NCI-H526 (cell line): ENCODE measurements at places on chromosomes 2 and 18.

GRCh38 chr2:128457006-128457604, 138.4 kb upstream of the HS6ST1 start:
- no peak for DNase-seq

GRCh38 chr2:230042195-230042594, 26.5 kb downstream of the SLC16A14 start:
- no peak for DNase-seq

DNA sequence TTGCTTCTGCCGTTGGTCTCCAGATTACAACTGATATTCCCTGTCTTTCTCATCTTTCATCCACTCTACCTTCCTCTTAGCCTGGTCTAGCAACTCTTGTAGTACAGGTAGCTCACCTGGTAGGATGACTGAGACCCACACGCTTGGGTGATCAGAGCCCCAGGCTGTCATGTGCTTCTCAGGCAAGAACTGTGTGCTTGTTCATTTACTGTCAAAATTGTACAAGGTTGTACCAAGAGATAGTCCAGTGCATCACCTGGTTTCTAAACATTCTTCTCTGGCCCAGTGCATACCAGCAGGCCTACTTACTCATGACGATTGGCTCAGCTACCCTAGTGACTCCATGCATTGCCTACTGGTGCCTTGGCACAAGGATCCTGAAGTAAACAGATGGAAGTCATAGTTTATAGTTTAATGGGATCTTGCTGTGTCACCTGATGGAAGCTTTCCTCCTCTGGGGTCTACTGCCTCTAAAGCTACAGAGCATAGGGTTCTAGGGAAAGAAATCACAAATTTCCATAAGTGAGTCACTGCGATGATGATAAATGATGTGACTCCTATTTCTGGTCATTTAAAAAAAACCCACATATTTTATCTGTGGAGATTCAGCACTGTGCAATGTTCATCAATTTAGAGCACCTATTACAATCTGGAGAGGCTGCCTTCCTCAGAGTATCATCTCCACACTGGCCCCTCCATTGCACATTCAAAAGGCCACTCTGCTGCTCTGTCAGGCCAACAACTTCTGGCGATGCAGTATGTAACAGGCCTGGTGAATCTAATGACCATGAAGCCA, 481.8 kb upstream of the MEIS1 start:
- no peak for DNase-seq

DNA sequence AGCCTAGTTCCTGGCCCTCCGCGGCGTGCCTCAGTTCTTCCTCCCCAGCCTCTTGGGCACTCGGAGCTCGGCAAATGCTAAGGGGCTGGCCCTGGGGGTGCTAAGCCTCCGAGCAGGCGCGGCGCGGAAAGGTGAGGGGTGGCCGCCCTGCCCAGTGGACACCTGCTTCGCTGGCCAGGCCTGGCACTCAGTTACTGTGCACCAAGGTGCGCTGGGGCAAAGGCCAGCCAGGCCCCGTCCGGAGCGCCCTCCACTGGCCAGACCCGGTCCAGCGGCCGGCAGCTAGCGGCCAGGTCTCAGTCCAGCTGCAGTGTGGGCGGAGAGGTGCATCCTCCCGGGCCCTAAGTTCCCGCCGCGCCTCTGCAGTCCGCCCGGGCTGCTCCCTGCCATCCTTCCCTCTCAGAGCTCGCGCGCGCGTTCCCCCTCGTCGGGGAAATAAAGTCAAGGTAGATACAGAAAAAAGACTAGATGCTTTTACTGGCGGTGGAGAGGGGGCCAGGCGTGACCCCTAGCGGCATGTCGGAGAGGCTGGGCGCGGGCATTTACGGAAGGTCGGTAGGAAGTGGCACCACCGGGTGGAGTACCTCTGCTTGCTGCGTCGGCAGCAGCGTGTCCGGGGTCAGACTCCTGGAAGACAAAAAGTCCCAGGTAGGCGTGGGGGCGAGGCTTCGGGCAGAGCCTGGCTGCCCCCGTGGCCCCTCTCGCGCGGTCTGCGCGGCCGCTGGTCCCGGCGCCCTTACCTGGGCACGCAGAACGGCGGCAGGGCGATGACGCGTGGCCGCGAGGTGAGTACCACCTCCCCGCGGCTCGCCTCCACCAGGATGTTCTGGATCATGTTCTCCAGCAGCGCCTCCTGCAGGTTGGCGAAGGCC, 9.4 kb upstream of the CRYBA2 start:
- DNase-seq, result peak; percentile 80
